ENCODE measurements at places on chromosomes 4 and X.

DNA sequence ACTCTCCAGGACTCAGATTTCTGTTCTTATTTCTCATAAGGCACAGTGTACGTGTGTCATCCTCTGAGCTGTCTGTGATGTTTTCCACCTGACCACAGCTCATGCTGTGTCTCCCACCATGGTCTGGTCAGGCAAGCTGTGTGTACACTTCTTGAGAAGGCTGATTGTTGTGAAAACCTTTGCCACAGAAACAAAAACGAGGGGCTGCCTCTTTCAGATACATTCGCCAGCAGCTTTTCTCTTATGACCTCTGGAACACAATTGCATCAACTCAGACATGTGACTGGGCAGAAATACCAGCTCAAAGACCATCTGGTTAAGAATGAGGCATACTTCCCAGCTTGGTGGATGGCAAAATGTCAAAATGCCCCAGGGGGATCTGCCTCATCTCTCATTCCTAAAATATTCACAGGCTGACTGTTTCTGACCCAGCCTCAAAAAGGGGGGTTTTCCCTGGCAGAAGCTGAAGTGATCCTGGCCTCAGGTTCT lies 46.1 kb downstream of the PGRMC2 start:
- peak; percentile 97 for DNase-seq

- no peak for DNase-seq
Observed at GRCh38 chrX:6694977-6695376, 160.1 kb upstream of the VCX3A start.

DNA sequence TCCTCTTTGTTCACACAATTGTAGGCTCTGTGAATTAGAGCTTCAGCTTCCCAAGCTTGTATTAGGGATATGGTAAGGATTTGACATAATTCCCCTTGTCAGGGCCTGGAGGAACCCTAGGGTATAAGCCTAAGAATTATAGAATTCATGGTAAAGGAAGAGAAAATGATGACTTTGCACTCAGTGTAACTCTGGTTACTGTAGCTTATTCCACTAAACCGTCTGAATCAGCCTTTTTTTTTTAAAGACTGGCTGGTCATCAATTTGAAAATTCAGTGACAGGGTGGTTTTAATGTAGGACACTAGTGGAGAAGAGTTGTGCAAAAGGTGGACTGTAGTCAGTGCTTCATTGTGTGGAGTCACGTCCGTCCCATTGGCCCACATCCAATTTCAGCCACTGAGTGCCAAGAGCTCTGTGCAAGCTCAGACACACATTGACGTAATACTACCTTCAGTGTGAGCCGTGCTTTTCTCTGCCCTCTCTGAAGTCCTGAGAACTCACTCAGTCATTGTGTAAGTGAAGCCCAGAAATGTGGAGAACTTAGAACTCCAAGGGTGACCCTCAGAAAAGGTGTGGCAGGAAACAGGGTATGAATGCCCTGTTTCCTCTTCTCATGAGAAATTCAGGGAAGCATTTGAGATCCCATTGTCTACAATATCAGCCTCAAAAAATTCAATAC lies 449.8 kb downstream of the C4orf33 start:
- no peak for DNase-seq

- DNase-seq: no peak
Observed at GRCh38 chr4:59127006-59127405, 2016.8 kb upstream of the IGFBP7 start.

DNA sequence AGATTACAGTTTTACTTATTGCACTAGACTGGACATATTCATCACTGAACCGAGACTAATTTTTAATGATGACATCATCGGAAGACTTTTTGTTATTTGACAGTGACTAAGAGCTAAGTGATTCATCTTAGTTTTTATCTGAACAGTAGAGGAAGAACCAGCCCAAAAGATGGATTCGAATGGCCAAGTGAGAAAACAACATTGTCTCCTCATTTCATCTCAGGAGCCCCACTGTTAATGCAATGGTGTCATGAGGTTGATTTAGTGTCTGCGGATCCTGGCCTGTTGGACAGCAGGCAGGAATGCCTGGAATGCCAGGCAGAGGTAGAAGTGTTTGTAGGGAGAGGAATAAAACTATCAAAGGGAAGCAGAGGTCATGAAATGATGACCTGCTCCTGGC lies 37.8 kb upstream of the HPF1 start:
- peak; percentile 31 for DNase-seq

DNA sequence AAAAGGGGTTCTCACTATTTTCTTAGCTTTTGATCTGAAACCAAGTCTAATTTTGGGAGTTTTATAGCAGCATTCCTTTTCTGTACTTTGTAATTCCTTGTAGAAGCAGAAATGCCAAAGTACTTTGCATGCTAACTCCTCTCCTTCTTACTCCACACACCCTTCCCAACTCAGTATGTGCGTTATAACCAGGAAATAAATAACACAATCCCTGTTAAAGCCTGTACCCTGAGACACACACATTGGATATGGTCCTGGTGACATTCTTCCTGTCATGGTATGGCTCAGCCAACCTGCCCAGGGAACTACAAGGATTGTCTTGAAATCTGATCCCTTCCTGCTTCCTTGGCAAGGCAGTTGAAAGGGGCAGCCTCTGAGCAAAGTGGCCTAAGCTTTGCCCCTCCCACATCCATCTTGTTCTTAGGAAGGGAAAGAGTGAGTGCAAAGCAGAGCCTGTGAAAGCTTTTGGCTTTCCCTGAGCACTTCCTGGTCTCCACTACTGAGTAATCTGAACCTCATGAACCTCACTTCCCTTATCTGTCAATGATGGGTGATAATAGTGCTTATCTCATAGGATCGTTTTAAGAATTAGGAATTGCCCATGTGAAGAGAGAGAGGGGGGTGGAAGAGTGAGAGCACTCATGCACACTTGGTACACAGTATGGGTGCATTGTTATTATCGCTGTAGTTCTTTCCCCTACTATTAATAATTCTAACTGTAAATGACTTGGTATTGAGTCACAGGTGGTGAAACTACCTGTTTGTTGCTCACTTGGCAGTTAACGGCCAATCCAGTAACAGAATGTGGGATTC lies 109.3 kb downstream of the AFF2 start:
- DNase-seq: no peak

DNA sequence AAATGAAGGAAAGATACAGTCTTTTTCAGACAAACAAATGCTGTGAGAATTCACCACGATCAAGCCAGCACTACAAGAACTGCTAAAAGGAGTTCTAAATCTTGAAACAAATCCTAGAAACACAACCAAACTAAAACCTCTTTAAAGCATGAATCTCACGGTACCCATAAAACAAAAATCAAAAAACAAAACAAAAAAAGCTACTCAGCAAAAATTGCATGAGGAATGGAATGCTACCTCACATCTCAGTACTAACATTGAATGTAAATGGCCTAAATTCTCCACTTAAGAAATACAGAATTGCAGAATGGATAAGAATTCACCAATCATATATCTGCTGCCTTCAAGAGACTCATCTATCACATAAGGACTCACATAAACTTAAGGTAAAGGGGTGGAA lies 300.1 kb downstream of the NAF1 start:
- no peak for DNase-seq

GRCh38 chr4:177251237-177251636 lies 58.4 kb upstream of the NEIL3 start:
- no peak for DNase-seq

GRCh38 chr4:114400531-114400930 lies 198.1 kb upstream of the UGT8 start:
- peak; percentile 52 for DNase-seq

- DNase-seq: no peak
Observed at GRCh38 chr4:1033840-1034551, 22.6 kb downstream of the FGFRL1 start.

DNA sequence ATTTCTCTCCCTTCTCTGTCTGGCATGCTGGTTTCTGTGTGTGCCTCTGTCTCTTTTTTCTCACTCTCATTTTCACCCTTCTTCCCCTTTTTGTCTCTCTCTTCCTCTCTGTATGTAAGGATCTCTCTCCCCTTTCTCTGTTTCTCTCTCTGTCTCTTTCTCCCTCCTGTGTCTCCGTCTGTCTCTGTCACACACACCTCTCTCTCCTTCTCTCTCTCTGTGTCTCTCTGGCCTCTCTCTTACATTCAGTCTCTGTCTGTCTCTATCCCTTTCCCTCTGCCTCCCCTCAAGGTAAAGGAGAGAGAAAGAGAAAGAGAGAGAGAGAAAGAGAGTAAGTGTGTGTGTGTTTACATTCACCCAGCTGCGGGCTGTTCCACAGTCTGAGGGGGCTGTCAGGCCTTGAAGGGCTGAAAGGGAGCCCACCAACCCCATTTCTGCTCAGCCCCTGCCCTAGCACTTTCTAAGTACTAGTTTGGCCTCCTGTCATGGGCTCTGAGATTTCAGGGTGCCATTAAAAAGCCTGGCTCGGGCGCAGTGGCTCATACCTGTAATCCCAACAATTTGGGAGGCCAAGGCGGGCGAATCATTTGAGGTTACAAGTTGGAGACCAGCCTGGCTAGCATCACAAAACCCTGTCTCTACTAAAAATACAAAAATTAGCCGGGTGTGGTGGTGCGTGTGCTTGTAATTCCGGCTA lies 9.6 kb upstream of the TSPYL2 start:
- no peak for DNase-seq

GRCh38 chr4:16224264-16225166 lies 1.8 kb downstream of the TAPT1 start:
- no peak for DNase-seq

DNA sequence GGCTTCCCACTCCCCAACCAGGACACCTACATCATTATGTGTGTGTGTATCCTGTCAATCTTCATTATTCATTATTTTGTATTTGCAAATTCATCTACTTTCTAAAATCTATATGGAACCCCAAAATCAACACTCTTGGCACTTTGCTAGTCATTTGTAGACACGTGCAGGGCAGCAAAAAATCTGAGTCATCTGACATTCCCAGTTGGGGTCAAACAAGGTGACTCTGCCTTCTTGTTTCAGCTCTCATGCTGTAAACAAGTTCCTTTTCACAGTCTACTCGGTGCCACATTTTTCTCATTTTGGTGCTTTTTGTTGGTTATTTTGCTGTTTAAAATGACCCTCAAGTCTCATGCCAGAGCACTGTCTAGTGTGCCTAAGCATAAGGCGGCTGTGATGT lies 5.9 kb downstream of the MRFAP1L1 start:
- no peak for DNase-seq

Measured in HFFc6 (cell line).